ENCODE measurements at places on chromosomes 13 and 19.

DNA sequence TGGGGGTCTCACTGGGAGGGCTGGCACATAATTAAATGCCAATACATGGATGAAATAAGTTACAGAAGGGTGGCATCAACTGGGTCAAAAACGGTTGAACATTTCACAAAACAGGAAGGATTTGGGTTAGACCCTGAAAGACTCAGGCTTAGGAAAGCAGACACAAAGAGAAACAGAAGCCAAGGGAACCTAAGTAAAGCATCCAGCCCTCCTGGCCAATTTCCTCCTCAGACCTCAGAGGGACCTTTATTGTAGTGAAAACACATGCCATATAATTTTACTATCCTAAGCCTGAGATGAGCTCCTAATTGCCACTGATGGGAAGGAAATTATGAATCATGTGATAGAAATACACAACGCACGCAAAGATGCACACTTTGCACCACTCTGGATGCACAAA is 12.1 kb upstream of the CEACAM3 start:
- DNase-seq = no peak
- peaks cover 79% of the 10 kb centered on the region for H3K27me3 ChIP-seq
- no peak overlapping the region for H3K27ac ChIP-seq
- peak overlapping the region; percentile 49 for H3K4me3 ChIP-seq
- no peaks in the 10 kb centered on the region for H3K36me3 ChIP-seq

DNA sequence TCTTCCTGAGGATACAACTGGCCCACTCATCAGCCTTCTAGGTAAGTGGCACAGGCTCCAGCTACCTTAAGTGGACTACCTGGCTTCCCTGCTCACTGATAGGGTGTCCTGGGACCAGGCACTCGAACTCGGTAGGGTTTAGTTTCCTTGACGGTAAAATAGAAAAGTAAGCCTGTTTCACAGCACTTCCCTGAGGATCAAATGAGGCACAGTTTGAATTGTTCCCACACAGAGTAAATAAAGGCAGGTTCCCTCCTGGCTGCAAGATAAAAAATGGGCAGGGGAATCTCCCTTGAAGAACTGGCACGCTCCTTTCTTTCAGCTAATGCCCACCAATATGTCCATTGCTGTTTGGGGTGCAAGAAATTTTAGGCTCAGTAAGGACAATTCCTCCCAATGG is 1.1 kb upstream of the FAM124A start:
- H3K27ac ChIP-seq = no peak overlapping the region
- peaks cover 73% of the 10 kb centered on the region for H3K27me3 ChIP-seq
- DNase-seq = no peak
- no peaks in the 10 kb centered on the region for H3K4me1 ChIP-seq

DNA sequence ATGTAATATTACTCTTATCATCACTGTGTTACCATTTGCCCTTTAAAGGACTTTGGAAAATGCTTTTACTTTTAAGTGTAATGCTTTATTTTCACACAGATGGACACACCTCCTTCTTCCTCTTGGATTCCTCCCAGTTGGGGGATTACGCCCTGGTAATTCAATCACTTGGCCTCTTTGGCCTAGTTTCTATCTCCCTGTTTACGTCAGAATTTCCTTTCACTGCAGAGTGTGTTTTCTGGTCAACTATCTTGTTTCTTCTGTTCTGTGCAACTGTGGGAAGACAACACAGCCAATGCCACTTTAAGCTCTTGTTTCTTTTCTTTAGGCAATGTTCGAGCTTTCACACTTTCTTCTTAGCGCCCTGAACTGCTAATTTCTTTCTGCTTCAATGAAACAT is 257.3 kb upstream of the MAB21L1 start:
- H3K36me3 ChIP-seq = no peaks in the 10 kb centered on the region
- H3K4me1 ChIP-seq = no peaks in the 10 kb centered on the region
- no peak for DNase-seq
- no peaks in the 10 kb centered on the region for H3K27me3 ChIP-seq

GRCh38 chr13:100495455-100495854 is 93.1 kb downstream of the GGACT start:
- H3K4me1 ChIP-seq = no peaks in the 10 kb centered on the region
- no peak for DNase-seq
- H3K4me3 ChIP-seq = no peak overlapping the region
- H3K36me3 ChIP-seq = no peaks in the 10 kb centered on the region
- H3K27ac ChIP-seq = no peak overlapping the region

DNA sequence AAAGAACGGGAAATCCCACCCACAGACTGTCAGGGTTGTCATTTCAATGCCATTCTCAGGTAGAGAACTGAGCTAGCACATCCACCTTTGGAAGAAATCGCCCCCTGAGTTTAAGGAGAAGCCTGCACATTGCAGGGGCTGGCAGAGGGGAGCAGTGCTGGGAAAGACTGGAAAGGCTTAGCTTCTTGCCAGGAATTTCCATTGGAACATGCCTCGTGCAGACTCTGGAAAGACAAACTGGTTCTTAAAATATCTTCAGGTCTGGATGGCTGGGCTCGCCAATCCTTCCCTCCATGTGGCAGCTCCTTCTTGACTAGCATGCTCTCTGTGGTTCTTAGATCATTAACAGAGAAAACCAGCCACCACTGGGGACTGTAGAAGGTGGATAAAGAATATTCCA is 414.1 kb downstream of the TSHZ3 start:
- DNase-seq = no peak
- no peak overlapping the region for H3K27ac ChIP-seq
- no peak overlapping the region for H3K4me3 ChIP-seq
- no peaks in the 10 kb centered on the region for H3K4me1 ChIP-seq
- H3K27me3 ChIP-seq = peaks cover 6% of the 10 kb centered on the region

GRCh38 chr19:30479231-30479630 is 107.0 kb downstream of the ZNF536 start:
- H3K27me3 ChIP-seq = peaks cover 38% of the 10 kb centered on the region
- DNase-seq = no peak
- H3K4me3 ChIP-seq = no peak overlapping the region
- no peak overlapping the region for H3K27ac ChIP-seq

DNA sequence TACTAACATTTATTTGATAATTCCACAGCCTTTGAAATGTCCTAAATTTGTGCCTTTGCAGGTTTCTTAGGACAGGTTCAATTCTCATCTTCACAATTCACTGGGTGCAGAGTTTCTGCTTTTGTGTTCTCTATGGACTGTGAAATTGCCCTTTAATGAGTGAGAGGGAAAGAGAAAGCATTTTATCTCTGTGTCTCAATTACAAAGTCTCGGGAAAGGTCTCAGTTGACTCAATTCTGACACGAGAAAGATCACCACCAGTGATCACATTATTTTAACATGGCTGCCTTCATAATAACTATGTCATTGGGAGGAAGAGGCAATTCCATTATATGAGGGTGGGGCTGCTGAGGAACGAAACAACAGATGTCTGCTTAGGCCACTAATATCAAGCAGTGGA is 26.2 kb upstream of the LRCH1 start:
- no peaks in the 10 kb centered on the region for H3K36me3 ChIP-seq
- no peaks in the 10 kb centered on the region for H3K4me1 ChIP-seq
- H3K27me3 ChIP-seq = peaks cover 41% of the 10 kb centered on the region
- no peak for DNase-seq
- H3K27ac ChIP-seq = no peak overlapping the region

GRCh38 chr13:79869326-79869725 is 388.4 kb downstream of the NDFIP2 start:
- no peaks in the 10 kb centered on the region for H3K27me3 ChIP-seq
- no peaks in the 10 kb centered on the region for H3K36me3 ChIP-seq
- no peak overlapping the region for H3K27ac ChIP-seq
- H3K4me1 ChIP-seq = no peaks in the 10 kb centered on the region
- no peak for DNase-seq

- H3K27me3 ChIP-seq = no peaks in the 10 kb centered on the region
- no peak overlapping the region for H3K4me3 ChIP-seq
- DNase-seq = no peak
- H3K36me3 ChIP-seq = peaks cover 15% of the 10 kb centered on the region
These were observed 10.7 kb downstream of the MARCHF2 start for GRCh38 chr19:8423817-8424223.

DNA sequence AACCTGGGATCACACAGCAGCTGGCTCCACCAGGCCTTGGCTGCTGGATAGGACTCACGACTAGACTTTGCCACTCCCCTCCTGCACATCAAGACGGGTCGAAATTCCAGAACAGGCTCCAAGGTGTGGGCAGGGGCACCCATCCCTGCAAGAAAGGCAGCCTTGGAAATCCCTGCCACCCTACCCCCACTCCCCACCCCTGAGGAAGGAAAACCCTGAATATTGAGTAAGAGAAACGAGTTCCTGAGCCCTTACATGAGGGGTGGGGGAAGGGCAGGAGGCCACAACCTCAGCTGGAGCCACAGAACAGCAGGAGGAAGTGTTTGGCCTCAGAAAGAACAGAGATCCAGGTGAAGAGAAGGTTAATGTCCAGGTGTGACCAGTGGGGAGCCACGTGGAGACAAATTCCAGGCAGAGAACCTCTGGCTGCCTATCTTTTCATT is 20.1 kb downstream of the DEDD2 start:
- peaks cover 62% of the 10 kb centered on the region for H3K36me3 ChIP-seq
- DNase-seq = no peak
- H3K27me3 ChIP-seq = no peaks in the 10 kb centered on the region

DNA sequence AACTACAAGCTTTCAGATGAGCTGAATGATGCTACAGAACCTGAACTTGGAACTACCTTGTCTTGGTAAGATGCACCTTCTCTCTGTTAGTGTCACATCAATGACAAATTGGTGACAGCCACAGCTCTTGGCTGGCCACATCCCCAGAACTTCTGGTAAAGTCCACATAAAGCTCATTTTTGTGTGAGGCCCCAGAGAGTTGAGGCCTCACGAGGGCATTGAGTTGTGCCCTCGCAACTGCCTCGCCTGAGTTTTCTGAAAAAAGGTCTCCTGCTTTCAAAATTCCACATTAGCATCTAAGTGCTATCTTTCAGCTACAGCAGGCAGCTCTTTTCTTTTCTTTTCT is 42.6 kb downstream of the MRPL57 start:
- DNase-seq = no peak
- H3K27me3 ChIP-seq = peaks cover 24% of the 10 kb centered on the region
- peak overlapping the region; percentile 27 for H3K4me3 ChIP-seq

DNA sequence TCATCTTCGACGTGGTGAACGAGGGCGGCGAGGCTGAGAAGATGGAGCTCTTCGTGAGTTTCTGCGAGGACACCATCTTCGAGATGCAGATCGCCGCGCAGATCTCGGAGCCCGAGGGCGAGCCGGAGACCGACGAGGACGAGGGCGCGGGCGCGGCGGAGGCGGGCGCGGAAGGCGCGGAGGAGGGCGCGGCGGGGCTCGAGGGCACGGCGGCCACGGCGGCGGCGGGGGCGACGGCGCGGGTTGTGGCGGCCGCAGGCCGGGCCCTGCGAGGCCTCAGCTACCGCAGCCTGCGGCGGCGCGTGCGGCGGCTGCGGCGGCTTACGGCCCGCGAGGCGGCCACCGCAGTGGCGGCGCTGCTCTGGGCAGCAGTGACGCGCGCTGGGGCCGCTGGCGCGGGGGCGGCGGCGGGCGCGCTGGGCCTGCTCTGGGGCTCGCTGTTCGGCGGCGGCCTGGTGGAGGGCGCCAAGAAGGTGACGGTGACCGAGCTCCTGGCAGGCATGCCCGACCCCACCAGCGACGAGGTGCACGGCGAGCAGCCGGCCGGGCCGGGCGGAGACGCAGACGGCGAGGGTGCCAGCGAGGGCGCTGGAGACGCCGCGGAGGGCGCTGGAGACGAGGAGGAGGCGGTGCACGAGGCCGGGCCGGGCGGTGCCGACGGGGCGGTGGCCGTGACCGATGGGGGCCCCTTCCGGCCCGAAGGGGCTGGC is 52.6 kb downstream of the MAP4K1 start:
- H3K27me3 ChIP-seq = no peaks in the 10 kb centered on the region
- no peak overlapping the region for H3K27ac ChIP-seq
- H3K4me3 ChIP-seq = peak overlapping the region; percentile 78
- DNase-seq = peak; percentile 26

DNA sequence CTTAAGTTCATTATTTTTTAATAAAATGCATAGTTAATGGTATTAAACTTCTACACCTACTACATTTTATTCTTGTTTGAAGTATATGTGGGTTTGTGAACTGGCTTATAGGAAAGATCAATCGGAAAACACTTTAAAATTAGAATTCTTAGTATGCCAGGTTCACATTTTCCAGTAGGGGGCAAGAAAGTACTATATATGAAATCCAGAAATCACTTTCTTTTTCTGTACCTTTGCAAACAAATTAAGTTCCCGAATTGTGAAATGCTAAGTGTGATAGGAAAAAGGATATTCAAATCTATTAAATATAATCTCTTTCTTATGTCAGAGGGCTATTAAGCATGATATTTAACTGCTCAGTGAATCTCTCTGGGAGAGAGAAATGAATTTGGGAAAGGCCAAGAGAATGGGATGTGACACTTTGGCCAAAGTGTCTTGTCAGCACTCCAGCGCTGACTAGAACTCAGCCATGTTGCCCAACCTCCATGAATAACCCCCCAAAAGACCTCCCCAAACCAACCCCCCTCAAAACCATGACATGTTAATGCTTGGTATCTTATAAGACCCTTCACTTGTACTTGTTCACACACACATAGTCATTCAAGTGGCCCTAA is 122.6 kb upstream of the SLC10A2 start:
- DNase-seq = no peak
- no peak overlapping the region for H3K4me3 ChIP-seq
- H3K27ac ChIP-seq = no peak overlapping the region
- H3K27me3 ChIP-seq = no peaks in the 10 kb centered on the region

DNA sequence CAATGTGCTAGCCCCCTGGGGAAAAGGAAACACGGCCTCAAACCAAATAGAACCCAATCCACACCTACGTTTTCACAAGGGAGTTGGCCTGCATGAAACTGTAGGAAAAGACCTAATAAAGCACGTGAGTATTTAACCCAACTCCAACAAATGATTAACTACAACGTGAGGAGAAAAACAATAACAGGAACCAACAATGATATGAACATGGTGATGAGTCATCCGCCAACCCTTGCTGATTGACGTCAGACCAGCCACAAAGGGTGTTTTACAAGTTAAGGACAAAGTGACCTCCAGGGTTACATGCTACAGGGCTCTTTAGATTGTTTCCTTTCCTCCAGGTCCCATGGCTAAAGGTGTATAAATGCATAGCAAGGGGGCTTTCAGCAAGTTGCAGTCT is 460.5 kb downstream of the COG6 start:
- no peaks in the 10 kb centered on the region for H3K36me3 ChIP-seq
- H3K27ac ChIP-seq = peak overlapping the region; percentile 92
- H3K4me3 ChIP-seq = no peak overlapping the region
- no peaks in the 10 kb centered on the region for H3K27me3 ChIP-seq
- peak; percentile 31 for DNase-seq
- H3K4me1 ChIP-seq = peaks cover 10% of the 10 kb centered on the region

DNA sequence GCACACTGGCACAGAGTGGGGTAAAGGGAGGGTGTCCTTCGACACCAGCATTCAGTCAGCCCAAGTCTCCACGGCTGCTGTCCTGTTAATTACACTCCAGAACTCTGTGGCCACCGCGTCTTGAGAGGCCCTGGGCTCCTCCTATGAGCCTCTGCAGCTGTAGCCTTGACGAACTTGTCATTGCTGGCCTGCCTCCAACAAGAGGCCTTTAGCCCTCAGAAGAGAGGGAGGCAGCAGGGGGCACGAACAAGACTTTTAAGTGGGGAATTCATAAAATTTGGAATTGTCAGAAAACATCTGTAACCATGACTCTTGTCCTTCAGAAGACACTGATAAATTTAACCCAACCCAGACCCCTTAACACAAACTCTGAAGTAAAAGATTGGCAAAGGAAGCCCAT is 241.9 kb downstream of the UQCRFS1 start:
- no peaks in the 10 kb centered on the region for H3K4me1 ChIP-seq
- no peaks in the 10 kb centered on the region for H3K36me3 ChIP-seq
- no peak for DNase-seq
- peaks cover 49% of the 10 kb centered on the region for H3K27me3 ChIP-seq

- no peaks in the 10 kb centered on the region for H3K36me3 ChIP-seq
- H3K27ac ChIP-seq = no peak overlapping the region
- H3K27me3 ChIP-seq = peaks cover 11% of the 10 kb centered on the region
- H3K4me1 ChIP-seq = no peaks in the 10 kb centered on the region
- no peak overlapping the region for H3K4me3 ChIP-seq
These were observed 179.9 kb upstream of the TSHZ3 start for GRCh38 chr19:31529121-31529520.

All from effector memory CD8-positive, alpha-beta T cell (primary cell).